Tracheal epithelial cell (primary cell): ENCODE measurements at places on chromosomes 2 and 18. TPM values are rescaled to one million over a fixed set of nuclear protein-coding genes. Genes with fewer than 3 reads are reported as not detected.

HAT1 gene
- 23.1 and 25.8 TPM in 2 replicates for total RNA-seq

RESP18 gene
- not detected in 2 replicates for total RNA-seq

TSPYL6 gene
- not detected in 2 replicates for total RNA-seq

ANKRD30B gene
- total RNA-seq, result not detected in 2 replicates

CRYGC gene
- not detected in 2 replicates for total RNA-seq

MC4R gene
- not detected in 2 replicates for total RNA-seq

KLHL30 gene
- 0.72 and 0.85 TPM in 2 replicates for total RNA-seq
